Coronary artery (tissue), 2 donors: ENCODE measurements at places on chromosomes 5 and 9.

DNA sequence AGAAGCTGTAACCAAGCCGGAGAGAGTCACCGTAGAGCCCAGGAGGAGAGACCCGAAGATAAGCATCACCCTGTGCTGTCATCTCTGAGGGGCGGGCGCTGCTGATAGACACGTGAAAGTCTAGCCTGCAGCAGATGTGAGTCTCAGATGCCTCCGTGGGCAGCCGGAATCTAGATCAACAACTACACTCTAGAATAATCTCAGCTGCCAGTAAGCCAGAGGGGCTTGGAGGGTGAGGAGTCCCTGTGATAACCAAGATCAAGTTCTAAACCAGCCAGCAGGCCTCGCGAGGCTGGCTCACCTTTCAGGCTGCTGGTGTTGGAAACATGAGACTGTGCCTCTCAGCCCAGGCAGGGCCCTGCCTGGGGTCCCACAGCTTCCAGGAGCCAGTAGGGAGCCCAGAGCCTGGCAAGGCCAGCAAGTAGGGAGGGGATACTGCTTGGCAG lies 54.1 kb downstream of the DAPK1 start:
- no peak for DNase-seq

DNA sequence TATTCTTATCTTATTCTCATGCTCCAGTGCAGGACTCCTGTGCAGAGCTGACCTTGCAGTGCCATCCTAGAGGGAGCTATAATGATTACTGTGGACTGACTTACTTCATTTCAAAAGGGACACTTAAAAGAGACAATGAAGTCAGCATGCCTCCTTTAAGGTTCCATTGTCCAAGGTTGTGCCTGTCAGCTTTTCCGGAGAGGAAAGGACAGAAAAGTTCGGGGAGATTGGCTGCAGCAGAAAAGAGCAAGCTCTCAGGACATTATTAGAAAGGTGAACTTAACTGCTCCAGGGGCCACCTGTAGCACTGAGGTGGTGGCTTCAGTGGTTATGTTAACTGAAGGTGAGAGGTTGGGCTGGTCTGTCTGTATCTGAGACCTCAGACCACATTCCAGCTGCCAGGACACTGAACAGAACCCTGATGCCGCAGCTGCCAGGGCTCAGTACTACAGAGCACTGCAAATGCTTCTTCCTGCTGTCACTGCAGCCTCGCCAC lies 112.9 kb downstream of the ST8SIA4 start:
- no peak for DNase-seq

GRCh38 chr5:129499208-129499852 lies 39.2 kb downstream of the ADAMTS19 start:
- DNase-seq, result no peak

DNA sequence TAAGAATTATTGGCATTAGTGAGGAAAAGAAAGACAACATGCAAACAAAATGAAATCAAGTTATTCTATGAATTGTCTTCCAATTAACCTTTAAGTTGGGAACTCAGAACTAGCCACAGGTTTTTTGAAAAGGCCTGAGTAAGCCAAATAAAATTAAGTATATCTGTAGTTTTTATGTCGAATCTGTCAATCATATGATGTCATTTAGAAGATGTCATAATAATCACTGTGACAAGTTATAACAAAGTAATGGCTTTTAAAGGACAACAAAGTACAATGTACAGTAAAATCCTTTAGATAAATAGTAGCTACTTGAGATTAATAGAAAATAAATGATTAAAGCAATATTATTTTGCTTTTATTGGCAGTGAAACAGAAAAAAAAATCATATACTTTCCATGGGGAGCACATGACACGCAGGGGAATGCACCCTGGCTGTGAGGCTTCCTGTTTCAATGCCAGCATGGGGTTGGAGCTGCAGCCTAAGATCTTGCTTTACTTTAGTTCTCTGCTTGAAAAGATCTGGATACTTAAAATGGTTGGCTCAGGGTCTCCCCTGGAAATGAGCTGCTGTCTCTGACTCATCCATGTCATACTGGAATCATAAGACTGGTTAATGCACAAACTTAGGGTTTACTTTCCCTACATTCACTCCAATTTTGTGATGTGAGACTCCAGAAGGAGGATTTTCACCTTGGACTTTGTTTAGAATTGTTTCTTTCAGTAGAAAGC lies 284.3 kb downstream of the TAF11L14 start:
- DNase-seq, result no peak

DNA sequence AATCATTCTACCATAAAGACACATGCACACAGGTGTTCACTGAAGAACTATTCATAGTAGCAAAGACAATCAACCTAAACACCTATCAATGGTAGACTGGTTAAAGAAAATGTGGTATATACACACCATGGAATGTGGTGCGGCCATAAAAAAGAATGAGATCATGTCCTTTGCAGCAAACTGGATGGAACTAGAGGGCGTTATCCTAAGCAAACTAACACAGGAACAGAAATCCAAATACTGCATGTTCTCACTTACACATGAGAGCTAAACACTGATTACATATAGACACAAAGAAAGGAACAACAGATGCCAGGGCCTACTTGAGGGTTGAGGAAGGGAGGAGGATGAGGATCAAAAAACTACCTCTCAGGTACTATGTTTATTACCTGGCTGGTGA lies 103.8 kb downstream of the DRD1 start:
- DNase-seq, result no peak

GRCh38 chr9:130286781-130287428 lies 21.3 kb downstream of the HMCN2 start:
- no peak for DNase-seq

DNA sequence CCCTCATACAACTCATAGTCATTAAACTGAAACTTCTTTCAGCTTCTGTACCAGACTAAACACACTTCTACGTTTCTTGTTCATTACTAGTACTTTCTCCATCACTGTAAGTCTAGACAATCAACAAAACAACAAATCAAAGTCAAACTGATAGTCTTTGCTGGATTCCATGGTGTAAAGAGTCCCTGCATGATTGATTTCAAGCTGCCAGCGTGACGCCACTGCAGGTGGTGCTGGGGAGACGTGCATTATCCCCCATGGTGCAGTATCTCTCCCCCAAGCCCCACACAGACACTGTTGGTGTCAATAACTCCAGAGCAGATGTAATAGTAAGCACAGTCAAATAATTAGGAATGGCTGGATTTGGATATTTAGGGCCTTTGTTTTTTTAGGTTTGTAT lies 10.7 kb upstream of the SLC2A8 start:
- DNase-seq, result peak; percentile 4

DNA sequence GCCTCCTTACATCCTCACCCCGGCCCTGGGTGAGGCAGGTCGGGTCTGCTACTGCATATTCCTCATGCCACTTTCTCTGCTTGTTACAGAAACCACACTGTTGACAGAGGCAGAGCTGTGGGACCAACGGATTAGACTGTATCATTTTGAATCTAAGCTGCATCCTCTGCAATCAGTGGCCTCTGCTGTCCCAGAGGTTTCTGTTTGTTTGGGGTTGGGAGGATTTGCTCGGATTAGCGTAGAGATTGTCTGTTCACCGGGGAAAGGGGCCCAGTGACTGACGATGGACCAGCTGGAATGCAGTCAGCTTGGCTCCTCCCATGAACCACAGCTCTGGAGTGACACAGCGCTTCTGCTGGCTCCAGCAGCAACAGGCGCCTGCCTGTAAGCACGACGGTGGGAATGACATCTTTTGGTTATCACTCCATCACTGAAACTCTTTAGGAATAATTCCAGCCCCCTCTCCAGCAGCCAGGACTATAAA lies 37.3 kb upstream of the ADRA1B start:
- peak; percentile 85 for DNase-seq

DNA sequence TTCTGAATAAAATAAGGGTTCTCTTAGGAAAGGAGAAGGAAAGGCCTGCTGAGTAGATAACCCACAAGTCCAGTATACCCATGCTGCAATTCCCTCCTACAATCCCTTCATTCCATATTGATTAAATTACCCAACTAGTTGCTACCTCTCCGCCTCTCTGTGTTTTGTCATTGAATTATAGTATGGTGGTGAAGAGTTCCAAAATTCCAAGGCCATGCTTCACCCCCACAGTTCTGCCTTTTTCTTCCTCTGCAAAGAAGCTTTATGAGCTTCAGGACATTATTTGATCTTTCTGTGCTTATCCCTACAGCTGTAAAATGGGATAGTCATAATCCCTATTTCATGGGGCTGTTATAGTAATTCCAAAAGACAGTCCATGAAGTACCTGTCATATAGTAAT lies 215.6 kb downstream of the ACTL7B start:
- no peak for DNase-seq

DNA sequence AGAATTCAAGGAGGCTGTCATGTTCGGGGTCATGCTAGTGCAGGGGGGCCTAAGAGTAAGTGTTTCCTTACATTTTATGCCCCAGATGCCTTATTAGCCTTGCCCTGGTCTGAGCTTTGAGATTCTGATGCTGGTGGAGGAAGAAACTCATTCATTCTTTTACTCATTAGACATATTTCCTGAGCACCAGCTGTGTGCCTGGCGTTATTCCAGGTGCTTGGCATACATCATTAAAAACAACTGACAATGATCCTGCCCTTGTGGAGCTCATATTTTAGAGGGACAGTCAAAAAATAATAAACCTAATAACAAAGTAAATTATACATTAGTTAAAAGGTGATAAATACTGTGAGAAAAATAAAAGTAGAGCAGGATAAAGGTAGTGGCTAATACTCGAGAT lies 138.9 kb upstream of the SGCD start:
- DNase-seq, result no peak

DNA sequence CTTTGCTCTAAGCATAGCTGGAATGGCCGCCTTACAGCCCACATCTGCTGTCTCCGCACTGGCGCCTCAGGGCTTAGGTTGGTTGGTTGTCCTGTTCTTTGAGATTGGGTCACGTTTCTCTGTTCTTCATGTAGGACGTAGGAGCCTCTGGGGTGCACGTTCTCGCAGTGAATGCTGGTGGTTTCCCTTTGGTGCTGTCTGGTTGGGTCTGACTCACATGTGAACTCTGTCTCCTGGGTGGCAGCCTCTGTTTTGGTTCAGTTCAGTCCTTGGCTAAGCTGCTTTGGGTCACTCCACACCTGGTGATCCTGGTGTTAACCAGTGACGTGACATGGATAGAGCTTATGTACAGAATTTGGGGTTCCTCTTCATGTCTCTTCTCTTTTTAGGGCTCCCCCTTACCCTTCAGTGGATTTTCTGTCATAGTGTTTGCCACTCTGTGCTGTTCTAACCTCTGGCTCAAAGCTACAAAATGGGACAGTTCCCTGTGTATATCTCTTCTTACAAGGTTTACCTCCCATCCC lies 12.6 kb upstream of the LPCAT1 start:
- DNase-seq, result peak; percentile 54

GRCh38 chr9:13144166-13144775 lies 135.2 kb downstream of the MPDZ start:
- DNase-seq, result no peak

DNA sequence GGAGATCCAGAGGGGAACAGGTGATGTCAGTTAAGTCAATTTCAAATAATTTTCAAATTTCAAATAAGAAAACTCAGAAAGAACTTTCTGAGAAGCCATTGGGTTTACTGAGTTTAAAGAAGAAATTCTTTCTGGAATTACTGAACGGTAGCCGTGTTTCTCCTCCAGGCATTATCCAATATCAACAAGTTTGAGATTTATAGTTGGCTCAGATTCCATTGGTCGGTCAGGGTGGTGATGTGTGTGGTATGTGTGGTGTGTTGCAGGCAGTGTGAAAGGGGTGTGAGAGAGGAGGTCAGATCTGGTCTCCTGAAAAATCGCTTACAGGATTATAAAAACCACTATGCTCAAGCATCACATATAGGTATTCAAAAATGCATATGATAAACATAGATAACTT lies 60.1 kb downstream of the PDE4D start:
- no peak for DNase-seq

DNA sequence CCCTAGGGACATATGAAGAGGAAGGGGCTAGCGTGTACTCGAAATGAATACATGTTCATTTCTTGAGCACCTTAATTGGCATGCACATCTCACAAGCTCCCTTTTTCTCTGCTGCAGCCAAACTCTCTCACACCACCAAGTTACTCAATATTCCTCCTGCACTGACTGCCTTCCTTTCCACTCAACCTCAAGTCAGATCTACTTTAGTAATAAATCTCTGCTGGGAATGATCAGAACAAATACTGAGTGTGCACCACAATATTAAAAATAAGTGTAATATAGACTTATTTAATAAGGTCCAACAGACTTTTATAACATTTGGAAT lies 995.8 kb upstream of the WWC1 start:
- DNase-seq, result no peak

- DNase-seq, result no peak
These were observed 4.8 kb downstream of the GM2A start for GRCh38 chr5:151257731-151258181.

GRCh38 chr5:66475731-66476130 lies 120.5 kb upstream of the MAST4 start:
- no peak for DNase-seq

DNA sequence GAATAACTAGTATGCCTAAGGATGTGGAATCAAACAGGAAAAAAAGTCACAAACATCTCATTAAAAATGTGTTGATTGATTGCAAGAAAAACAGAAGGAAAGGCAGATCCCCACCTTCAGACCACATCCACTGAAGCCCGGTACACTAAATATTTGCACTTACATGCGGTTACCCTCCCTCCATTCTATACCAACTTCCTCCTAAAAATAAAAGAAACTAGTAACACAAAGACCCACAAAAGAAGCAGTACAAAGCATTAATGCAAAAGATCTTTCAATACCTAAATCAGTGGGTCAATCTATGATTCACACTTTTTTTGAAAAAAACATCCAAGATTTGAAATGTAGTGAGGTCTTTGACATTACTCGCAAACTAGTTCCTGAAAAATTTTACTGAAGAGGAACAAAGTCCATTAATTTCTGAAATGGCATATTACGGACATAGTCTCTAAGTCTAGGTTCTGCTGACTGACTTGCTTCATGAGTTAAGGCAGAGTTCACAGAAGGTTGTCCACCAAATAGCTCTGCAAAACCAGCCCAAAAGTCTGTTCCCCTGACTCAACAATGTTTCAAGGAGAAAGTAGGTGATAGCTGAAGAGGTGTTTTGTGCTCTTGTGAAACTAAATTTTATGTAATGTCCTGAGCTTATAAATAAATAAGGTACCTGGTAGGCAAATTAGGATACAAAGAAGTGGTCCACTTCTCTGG lies 100.7 kb downstream of the PAM start:
- DNase-seq, result no peak

DNA sequence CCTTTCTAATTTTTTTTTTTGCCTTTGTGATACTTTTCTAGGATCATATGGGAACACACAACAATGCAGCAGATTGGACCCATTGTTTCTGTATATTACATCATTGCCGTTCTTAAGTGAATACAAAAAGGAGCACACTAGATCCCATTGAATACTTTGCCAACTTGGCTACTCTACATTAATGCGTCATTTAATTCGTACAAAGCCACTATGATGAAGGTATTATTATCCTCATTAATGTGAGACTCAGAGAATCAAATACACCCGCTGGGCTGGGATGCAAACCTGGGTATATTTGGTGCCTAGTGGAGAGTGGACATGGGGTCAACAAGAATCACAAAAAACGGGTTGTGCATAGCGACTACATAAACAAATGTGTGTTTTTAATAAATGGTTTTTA lies 31.9 kb downstream of the OR2K2 start:
- DNase-seq, result no peak

GRCh38 chr5:111582451-111582850 lies 70.1 kb upstream of the STARD4 start:
- no peak for DNase-seq

- DNase-seq, result no peak
These were observed 216.7 kb upstream of the ARRDC3 start for GRCh38 chr5:91599863-91600262.

GRCh38 chr9:121288673-121289025 lies 20.7 kb downstream of the GSN start:
- DNase-seq, result no peak

GRCh38 chr5:55387865-55388264 lies 80.1 kb downstream of the MTREX start:
- DNase-seq, result no peak

GRCh38 chr5:99030906-99031440 lies 102.2 kb upstream of the CHD1 start:
- DNase-seq, result no peak
